ENCODE measurements at places on chromosomes 6 and 20. TPM values are rescaled to one million over a fixed set of nuclear protein-coding genes. Genes with fewer than 3 reads are reported as not detected.

The VWA7 gene
- 1.7 TPM for total RNA-seq

The XKR7 gene
- total RNA-seq: not detected

The RHAG gene
- total RNA-seq: 0.10 TPM

The BPIFA2 gene
- not detected for total RNA-seq

The LAMA4 gene
- 1.8 TPM for total RNA-seq

The CCN6 gene
- total RNA-seq: not detected

The GSTA1 gene
- total RNA-seq: not detected

The E2F1 gene
- total RNA-seq: 33.2 TPM

The FRK gene
- total RNA-seq: 1.5 TPM

The PCSK2 gene
- total RNA-seq: not detected

The APOBEC2 gene
- not detected for total RNA-seq

The GLP1R gene
- total RNA-seq: not detected

The PTGIS gene
- total RNA-seq: not detected

The SSTR4 gene
- not detected for total RNA-seq

The TRIM10 gene
- total RNA-seq: not detected

The PSORS1C2 gene
- not detected for total RNA-seq

The OPRL1 gene
- total RNA-seq: 0.45 TPM

The PM20D2 gene
- 13.3 TPM for total RNA-seq

The TCF21 gene
- total RNA-seq: 0.09 TPM

The ZSCAN31 gene
- 3.2 TPM for total RNA-seq

The TNXB gene
- 0.95 TPM for total RNA-seq

The DEFB114 gene
- total RNA-seq: not detected

The RIPOR3 gene
- 0.06 TPM for total RNA-seq

The DDO gene
- total RNA-seq: 0.12 TPM

The C6orf15 gene
- total RNA-seq: not detected

The AARS2 gene
- total RNA-seq: 6.4 TPM
